ENCODE measurements at places on chromosomes 6 and 20.

DNA sequence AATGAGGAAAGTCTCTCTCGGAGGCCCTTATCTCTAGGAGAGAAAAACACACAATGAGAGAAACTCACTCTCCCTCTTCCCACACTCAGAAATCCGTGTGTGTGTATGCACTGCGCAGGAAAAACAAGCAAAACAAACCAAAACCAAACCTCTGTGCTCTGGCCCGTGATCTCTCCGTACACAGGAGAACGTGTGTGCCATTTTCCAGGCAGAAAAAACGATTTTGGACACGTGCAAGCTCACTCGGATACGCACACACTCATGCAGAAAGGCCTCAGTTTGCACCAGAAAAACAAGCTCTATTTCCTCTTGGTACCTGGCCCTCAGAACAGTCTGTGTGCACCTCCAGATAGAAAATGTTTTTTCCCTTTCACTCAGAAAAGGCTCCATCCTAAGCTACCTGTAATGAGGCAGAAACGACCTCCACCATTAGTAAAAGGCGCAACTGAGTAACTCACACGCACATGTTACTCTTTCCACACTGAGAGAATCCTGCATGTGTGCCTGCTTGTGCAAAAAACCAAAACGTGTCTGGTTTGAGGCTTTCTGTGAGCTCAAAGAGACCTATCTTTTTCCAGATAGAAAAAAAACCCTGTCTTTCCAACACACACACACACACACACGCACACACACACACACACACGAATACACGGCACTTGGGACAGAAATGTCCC lies 99.2 kb downstream of the EDN3 start:
- DNase-seq, result no peak

- DNase-seq, result no peak
Measured at GRCh38 chr20:433300-433975, 25.3 kb downstream of the RBCK1 start.

DNA sequence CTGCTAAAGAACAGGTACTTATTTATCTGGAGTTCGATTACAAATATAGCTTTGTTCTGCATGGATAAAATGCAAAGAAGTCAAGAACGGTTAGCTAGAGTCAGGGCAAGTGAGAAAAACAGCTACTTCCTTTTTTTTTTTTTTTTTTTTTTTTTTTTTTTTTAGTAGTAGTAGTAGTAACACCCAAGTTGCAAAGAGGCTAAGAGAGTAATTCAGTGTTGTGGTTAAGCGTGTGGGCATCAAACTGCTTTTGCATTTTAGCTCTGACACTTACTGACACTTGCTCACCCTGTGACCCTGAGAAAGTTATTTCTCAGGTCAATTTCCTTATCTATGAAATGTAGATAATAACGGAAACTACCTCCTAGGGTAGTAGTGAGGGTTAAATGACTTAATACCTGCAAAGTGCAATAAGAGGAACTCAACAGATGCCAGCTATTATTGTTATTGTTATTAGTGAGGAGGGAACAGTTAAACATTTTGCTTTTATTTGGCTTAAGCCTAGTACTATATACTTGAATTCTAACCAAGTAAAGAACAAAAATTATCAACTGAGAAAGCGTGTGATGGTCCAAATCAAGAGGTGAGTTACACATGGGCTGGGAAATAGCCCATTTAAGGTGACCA lies 86.7 kb upstream of the BACH2 start:
- no peak for DNase-seq

GRCh38 chr6:54183616-54184015 lies 72.4 kb downstream of the MLIP start:
- DNase-seq, result no peak

DNA sequence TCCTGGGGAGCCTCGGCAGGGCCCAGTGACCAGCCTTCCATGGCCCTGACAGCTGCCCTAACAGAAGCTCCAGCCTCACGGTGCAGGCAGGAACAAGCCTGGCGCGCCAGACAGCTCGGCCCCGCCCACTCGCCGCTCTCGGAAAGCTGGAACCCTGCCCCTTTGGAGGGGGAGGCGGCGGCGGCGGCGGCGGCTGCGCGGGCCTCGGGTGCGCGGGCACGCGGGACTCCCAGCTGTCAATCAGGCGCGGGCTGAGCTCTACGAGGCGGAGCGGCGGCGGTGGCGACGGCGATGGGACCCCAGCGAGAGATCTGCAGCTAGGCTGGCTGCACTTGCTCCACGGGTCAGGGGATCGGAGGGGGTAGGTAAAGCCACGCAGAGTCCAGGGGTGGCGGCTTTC lies at the start of gene NRSN1:
Gene NRSN1, plus strand, starts transcription at position 236 of the 400 bp plus-strand sequence. CDS start 8,113 bp downstream, outside the sequence.
- peak; percentile 37 for DNase-seq

Data from NCI-H2107 (cell line).